ENCODE measurements at places on chromosomes 2 and 18.

DNA sequence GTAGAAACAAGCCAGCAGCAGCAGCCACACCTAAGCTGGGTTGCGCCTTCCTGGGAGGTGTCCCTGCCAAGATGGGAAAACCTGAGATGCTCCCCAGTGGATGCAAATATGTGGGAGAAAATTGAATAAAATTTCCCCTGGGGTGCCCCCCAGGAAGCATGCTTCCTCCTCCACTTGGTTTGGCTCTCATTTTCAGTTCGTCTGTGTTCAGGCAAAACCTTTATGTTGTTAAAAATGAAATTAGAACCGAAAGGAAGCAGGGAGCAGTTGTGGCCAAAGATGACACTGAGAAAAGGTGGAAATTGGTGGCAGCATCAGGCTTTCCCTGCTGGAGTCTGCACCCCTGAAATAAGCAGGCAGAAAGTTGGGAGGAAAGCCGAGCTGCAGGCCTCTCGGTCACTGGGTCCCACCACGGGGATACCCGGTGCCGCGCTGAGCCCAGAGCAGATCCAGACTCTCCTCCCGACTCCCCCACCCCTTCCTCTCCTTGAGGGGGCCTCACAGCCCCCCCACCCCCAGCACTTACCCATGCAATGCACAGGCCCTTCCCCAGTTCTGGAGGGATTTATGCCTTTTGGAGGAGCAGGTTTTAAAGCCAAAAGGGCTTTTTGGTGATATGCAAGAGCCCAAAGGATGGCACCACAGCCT is 267.7 kb upstream of the SPRED2 start:
- no peak for DNase-seq

- no peak for DNase-seq
These were observed 2.6 kb upstream of the CATIP start for GRCh38 chr2:218354045-218354444.

DNA sequence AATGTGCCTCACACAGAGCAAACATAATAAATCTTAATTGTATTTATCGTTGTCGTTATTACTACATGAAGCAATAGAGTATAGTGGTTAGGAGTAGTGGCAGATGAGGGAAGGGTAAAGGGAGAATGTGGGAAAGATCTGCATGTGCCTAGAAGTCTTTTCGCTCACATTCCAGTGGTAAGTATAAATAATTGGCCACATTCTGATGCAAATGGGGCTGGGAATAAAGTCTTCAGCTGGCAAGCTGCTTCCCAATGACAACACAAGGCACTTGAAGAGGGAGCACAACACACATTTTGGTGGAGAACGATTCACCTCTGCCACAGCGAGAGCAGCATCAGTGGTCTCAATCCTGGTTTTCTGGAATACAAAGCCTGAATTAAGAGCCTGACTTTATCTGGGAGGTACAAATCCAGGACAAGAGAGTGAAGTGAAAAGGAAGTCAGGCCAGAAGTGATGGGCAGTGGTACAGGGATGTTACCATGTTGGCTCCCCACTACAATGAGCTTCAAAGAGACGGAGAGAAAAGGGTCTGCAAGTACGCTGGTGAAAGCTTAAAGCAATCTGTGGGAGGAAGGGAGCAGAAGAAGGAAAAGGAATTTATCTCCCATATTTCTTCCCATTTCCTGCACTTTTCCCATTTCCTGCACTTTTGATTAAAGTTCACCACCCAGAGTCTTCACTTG is 112.3 kb downstream of the ARHGAP15 start:
- no peak for DNase-seq

DNA sequence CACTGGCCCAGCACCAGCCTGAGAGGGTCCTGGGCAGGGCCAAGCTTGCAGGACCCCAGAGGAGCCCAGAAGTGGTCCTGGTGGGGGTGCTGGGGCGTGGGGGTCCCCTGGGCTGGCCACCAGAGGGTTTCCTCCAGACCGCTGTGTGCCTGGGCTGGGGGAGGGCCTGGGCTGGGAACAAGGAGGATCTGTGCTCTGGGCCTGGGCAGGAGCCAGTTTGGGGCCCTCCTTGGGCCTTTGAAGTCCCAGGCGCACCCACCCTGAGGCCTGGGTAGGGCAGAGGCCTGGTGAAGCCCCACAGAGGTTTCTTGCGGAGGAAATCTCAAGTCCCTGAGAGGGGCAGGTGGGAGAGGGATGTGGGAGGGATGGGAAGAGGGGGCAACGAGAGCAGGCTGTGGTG is 63.4 kb upstream of the GPC1 start:
- DNase-seq = no peak

DNA sequence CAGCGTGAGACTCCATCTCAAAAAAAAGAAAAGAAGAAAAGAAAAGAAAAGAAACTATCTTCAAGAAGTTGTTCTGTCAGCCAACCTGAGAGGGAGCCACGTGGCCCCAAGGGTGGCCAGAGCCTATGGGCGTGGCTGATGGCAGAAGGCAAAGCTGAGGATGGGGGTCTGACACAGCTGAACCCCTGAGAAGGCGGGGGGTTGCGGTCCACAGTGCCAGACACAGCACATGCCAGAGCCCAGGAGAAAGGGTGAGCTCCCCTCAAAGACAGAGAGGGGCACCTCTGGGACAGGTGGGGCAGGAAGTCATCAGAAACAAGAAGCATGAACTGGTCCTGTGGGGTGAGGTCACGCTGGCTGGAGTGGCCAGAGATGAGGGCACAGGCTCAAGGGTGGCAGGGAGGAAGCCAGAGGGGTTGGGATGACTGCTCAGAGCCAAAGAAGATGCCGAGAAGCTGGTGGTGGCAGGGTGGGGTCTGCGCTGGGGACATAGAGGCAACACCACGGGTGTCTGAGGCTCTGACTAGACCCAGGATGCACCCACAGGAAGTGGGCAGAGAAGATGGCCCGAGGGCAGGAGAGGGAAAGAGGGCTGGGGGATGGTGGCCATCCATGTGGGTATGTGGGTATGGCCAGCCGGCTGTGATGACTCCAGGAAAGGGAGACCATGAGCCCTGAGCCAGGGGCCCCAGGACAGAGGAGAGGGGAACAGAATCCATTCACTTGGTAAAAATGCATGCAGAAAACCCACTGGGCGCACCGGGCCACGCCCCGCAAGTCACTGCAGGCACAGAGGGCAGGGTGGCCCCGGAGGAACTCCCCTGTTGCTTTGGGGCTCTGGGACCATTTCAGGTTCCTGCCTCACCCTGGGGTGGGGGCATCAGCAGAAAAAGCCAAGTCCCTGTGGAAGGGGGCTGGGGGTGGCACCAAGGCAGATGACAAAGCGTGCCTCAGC is 8.4 kb downstream of the KIF1A start:
- DNase-seq = no peak

DNA sequence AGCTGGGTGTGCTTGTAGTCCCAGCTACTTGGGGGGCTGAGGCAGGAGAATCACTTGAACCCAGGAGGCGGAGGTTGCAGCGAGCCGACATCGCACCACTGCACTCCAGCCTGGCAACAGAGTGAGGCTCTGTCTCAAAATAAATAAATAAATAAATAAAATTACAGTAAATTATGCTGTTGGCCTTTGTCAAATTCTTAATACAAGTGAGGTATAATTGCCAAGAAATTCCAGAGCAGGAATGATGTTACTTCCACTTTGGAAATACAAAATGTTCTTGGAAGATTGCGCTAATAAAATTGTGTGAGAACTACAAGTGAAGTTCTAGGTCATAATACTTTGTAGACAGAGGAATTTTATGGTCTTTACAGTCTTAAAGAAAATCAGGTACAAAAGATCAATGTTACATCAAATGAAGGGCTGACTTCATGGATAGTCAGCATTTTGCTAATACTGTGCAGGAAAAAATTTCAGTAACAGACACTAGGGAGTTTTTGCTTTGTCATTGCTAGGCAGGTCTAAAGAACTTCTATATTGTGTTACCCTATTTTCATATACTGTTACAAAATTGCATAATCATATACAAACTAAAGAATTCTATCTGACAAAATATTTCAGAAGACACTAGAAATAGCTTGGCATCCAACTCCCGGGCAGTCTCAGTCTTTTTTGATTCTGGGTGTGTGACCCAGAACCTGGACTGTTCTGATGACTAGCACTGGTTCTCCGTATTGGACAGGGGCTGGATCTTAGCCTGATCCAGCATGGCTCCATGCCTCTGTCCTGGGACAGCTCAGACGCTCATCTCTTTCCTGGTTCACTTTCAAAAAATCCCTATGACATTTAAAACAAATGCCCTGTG is 76.0 kb upstream of the STK17B start:
- DNase-seq = no peak

GRCh38 chr18:78822949-78823285 is 156.7 kb upstream of the SALL3 start:
- no peak for DNase-seq

DNA sequence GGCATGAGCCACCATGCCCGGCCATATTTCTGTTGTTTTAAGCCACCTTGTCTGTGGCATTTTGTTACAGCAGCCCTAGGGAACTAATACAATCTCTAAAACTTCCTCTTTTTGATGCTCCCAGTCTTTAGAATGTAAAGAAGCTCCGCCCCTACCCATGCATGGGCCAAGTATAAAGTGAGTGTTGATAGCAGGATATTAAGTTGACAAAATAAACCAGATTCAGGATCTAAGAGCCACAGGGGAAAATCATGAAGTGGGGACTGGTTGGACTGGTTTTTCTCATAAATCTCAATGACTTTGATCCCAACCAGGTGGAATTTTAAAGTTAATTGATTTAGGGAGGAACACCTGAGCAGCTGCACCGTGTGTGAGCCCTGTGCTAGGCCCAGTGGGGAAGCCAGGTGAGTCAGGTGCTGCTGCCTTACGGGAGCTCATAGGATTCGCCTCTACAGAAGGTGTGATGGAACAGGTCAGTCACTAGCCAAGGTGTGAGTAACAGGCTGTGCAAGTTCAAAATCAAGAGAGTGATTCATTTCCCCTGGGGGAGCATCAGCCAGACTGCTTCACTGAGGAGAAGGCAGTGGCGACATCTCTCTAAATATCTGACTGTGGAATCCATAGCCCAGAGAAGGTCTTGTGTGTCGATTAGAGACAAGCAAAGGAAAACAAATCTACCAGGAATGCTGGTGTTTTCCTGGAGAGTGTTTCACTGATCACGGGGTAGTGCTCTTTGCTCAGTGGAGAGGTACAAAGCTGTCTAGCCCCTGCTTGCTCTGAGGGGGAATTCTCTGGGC is 63.0 kb upstream of the MSH2 start:
- peak; percentile 57 for DNase-seq

- DNase-seq = no peak
These were observed 4.7 kb downstream of the ASB1 start for GRCh38 chr2:238431456-238431855.

DNA sequence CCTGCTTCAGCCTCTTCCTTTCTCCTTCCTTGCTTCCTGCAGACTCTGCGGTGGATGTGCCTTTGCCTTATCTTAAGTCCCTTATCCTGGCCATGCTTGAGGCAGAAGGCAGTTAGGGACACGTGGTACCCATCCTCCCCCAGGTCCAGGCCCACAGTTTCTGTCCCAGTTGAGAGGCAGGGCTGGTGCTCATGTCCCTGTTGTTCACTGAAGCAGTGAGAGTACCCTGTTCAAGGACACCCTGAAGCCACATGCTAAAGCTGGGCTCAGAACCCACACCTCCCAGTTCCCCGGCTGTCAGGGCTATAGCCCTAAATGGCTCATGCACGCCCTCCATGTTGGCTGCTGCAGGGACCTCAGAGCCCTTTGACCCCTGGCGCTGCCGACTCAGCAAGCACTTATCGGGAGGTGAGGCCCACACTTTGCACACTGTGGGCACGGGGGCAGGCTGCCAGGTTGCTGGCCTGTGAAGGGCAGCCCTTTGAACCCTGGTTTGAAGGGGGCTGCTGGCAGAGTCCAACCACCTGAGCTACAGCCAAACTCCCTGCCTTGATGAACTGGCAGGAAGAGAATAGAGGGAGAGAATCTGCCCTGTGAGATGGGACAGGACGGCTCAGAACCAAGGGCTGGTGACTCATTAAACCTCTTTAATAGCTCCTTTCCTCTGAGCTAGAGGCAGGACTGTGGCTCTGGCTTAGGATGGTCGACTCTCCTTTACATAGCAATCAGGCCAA is 6.3 kb downstream of the KHK start:
- DNase-seq = no peak

DNA sequence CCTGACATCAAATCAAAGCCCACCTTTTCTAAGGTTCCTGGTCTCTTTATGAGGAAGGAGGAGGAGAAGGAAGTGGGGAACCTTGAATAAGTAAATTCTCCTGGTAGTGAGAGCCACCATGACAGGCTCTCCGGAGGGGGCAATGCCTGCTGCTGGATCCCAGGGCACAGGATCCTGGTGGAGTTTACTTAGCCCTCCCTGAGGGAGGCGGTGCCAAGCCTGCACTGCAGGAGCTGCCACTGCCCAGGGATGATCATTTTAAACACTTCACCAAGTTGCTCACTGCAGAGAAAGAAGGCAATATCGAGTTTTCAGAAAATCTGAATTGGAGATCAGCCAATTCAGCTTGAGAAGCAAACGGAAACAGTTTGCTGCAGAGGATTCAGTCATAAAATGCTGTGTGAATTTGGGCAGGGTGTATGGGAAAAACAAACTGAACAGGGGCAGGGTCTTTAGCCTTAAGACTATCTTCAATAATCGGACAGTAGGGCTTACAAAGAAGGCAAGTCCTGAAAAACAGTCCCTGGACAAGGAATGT is 200.7 kb downstream of the RAD51AP2 start:
- no peak for DNase-seq

- no peak for DNase-seq
These were observed 8.4 kb upstream of the PRKCE start for GRCh38 chr2:45643095-45643494.

GRCh38 chr2:211737282-211737681 is 801.3 kb downstream of the ERBB4 start:
- no peak for DNase-seq

GRCh38 chr2:139079311-139079710 is 299.1 kb upstream of the NXPH2 start:
- DNase-seq = no peak

- no peak for DNase-seq
These were observed 8.7 kb upstream of the CHMP1B start for GRCh38 chr18:11842562-11842961.

- DNase-seq = peak; percentile 21
These were observed 326.1 kb downstream of the PARD3B start for GRCh38 chr2:204871231-204871953.

GRCh38 chr2:128291161-128291843 is 27.4 kb downstream of the HS6ST1 start:
- DNase-seq = no peak

DNA sequence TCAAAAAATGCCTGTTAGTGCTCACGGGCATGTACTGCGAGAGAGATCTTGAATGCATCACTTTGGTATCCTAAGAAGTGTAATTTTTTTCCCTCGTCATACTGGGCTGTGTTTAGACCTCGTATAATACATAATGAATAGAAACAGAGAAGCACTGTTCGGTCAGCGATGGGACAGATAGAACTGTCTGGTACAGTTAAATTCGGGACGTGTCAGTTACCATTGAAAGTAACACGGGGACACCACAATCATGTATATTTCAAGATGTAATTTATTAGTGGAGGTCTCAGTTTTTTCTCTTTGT is 1.8 kb downstream of the PKP4 start:
- DNase-seq = peak; percentile 35
